ENCODE measurements at places on chromosomes 2 and 18. TPM values are rescaled to one million over a fixed set of nuclear protein-coding genes. Genes with fewer than 3 reads are reported as not detected.

LINC00305 gene
- total RNA-seq: not detected

HOXD12 gene
- total RNA-seq: not detected

THSD7B gene
- under 0.01 TPM for total RNA-seq

ZBTB7C gene
- total RNA-seq: not detected

Data from myometrial cell (primary cell).